T-helper 17 cell (primary cell): ENCODE measurements at places on chromosomes 3 and 15.

- no peak for DNase-seq
Observed at GRCh38 chr3:51471775-51472652, 27.8 kb downstream of the DCAF1 start.

- DNase-seq, result no peak
Observed at GRCh38 chr3:28835751-28836150, 445.1 kb upstream of the RBMS3 start.

DNA sequence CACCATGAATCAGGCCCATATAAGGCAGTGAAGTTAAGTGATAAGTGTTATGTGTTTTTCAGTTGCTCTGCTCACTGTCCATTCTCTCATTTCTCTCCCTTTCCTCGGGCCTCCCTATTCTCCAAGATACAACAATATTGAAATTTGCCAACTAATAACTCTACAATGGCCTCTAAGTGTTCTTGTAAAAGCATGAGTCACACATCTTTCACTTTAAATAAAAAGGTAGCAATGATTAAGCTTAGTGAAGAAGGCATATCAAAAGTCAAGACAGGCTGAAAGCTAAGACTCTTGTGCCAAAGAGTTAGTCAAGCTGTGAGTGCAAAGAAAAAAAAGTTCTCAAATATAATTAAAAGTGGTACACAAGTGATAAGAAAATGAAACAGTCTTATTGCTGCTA lies 675.4 kb downstream of the OTOL1 start:
- DNase-seq, result no peak

DNA sequence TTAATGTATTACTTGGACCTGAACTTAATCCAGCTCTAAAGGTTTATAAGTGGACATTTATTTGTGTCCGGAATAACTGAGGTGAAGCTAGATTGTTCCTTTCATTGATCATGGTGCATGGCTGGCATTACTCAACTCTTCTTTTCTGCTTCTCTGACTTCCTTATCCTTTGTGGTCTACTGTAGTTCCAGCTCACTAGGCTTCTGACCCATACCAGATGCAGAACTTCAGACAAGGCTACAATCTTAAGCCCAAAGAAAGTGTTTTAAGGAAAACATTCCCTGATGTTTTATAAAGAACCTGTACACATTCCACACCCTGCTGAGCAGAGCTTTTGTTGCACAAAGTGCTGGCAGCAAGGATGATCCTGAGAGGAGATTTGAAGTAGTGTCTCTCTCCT lies 250.8 kb upstream of the TGFBR2 start:
- DNase-seq, result no peak

DNA sequence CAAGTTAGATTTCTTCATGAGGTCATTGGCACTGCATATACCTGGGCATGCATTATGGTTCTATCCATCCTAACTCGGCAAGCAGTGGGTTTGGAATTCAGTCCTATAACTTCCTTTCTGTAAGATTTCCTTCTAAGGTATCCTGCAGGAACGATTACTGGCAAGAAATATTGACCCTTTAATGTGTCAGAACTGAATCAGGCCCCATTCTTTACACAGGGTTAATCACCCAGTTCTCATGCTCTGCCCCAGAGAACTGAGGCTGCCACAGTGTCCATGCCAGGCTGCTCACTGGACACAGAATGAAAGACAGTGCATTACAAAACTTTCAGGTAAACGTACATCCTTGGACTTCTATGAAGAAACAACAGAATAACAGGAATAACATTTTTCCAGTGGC lies 108.9 kb downstream of the RPL22L1 start:
- no peak for DNase-seq

- DNase-seq, result no peak
Observed at GRCh38 chr3:72728329-72728889, 119.8 kb downstream of the SHQ1 start.

- no peak for DNase-seq
Observed at GRCh38 chr15:36428102-36428845, 151.2 kb upstream of the CDIN1 start.
